ENCODE measurements at places on chromosomes 16 and 17.

DNA sequence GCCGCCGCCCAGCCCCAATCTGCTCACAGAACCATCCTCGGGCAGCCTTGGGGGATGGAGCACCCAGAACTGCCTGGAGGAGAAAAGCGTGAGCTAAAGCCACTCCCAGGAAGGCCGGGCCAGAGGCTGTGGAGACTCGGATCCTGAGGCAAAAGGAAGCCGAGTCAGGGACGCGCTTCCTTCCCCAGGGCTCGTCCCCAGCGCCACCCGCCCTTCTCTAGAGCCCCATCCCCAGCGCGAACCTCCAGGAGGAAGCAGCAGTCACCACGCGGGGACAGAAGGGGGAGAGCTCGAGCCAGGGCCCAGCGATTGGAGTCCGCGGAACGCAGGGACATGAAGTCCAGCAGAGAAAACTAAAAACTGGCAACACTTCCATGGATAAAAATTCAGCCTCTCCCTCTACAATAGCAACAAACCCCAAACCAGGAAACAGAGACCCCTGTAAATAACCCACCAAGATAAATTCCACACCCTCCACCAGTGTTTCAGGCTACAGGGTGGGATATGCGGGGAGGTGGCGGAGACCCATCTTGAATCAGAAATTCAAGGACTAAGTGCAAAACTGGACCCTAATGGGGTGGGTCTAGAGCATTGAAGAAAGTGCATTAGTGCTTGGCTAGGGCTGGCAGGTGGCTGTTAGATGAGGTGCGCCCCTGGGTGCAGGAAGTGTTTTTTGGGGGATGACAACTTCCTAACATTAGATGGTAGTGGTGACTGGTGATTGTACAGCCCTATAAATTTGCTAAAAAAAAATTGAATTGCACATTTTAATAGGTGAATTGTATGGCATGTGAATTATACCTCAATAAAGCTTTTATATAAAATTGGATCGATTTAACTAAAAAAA is 116.1 kb upstream of the METRNL start:
- DNase-seq, result no peak

DNA sequence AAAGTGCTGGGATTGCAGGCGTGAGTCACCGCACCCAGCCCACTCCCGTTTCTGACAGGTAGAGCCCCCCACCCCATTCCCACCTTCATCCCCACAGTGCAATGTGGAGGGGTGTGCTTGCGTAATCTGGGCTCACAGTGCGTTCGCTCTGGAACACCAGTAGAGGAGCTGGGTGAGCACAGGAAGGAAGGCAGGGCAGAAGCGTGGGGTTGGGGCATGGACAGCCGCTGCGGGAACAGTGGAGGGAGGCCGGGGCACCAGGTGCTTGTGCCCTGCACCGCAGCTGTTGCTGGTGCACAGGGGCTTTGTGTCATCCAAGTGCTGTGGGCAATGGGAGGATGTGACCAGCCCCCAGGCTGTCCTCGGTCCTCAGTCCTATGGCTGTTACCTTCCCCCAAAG is 24.7 kb downstream of the KDM8 start:
- DNase-seq, result no peak

- peak; percentile 89 for DNase-seq
Observed at GRCh38 chr17:41647940-41648410, 23.6 kb upstream of the KRT17 start.

DNA sequence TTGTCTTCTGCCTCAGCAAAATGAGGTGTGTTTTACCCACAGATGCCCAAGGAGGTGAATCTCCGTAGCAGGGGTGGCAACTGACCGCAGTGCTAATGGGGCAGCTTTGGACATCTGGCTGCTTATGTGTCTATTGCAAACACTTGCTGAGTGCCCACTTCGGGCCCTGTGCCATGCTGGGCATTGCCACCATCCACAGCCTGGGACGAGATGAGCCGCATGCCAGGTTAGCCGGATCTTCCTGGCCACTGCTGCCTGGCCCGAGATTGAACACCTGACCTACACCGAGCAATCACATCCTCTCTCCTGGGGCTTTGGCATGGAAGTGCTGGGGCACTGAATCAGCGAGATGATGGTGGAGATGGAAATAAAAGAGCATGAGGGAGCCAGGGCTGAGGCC is 238.7 kb downstream of the GSG1L start:
- DNase-seq, result no peak

DNA sequence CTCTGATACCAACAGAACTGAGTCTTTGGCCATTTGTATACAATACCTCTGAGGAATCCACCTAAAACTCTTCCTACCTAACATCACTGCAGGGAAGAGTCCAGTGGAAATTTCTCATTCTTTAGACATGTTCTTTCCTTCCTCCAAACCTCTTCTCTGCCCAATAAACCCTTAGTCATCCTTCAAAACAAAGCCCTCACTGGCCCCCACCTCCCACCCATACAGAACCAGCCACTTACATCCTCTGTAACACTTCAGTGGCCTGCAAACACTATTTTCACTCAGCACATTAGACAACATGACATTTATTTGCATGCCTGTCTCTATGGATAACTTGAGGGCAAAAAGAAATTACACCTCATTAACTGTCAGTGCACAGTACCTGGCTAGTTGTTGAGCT is 200.3 kb upstream of the NOG start:
- DNase-seq, result no peak

DNA sequence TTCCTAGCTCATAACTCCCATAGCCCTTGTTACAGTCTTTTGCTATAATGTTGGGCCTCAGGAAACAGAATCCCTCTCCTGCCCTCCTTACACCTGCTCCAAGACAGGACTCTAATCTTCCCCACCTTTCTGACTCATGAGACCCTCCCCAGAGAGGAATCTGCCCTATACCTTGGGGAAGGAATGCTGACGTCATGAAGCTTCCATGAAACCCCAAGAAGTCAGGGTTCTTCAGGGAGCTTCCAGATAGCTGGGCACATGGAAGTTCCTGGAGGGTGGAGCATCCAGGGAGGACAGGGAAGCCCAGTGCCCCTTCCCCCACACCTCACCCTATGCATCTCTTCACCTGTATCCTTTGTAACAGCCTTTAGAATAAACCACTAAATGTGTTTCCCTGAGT is 285.7 kb downstream of the SOX9 start:
- DNase-seq, result no peak

GRCh38 chr17:63171428-63172393 is 205.7 kb downstream of the TANC2 start:
- DNase-seq, result no peak

- DNase-seq, result no peak
Observed at GRCh38 chr16:87806261-87806640, 40.5 kb upstream of the KLHDC4 start.

DNA sequence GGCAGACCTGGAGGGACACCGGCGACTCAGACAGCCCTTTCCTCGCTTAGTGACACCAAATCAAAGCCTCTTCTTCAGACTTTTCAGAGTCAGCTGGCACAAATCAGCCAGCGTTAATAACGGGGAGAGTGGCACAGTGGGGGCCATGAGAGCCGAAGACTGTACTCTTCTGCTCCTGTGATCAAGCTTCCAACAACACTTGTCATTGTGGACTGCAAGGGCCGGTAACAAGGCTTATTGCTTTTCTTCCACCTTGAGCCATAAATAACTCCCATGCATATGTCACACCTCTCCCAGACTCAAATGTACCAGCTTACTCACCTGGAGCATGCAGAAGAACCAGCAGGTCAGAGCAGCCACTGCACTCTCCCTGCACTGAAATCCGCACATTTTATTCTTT is 12.8 kb downstream of the FLCN start:
- no peak for DNase-seq

GRCh38 chr17:81867991-81868673 is 3.0 kb downstream of the ARHGDIA start:
- DNase-seq, result no peak

DNA sequence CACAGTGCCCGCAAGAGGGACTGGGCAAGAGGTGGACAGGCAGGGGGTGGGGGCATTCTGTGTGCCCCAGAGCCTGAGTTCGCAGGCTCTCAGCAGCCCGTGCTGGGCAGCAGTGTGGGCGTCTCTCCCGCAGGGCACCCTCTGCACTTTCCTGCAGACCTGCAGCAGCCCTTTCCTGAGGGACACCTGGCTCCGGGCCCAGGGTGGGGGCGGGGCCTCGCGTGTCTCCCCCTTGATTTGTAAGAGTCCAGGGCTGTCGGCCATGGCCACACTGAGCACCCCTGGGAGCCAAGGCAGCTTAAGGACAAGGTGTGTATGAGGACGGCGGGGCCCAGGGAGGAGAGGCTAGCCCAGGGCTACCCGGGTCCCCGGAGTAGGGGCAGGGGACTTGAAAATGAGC is 33.4 kb upstream of the SLC38A10 start:
- DNase-seq, result no peak

DNA sequence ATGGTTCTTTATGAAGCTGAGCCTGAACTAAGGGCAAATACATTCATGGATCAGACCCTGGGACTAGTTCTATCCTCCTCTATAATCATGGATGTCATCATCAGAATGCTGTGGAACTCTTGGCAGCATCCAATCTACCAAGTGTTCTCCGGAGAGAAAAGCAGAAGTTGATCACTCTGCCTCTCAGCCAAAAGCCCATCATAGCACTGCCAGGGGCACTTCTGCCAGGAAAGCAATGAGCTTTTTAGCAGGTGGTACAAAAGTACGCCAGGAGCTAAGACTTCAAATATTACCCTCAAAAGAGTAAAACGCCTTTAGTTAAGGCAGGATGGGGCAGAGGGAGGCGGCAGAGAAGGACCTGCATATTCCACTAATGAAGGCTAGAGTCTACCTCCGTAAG is 279.0 kb downstream of the SLC39A11 start:
- no peak for DNase-seq

DNA sequence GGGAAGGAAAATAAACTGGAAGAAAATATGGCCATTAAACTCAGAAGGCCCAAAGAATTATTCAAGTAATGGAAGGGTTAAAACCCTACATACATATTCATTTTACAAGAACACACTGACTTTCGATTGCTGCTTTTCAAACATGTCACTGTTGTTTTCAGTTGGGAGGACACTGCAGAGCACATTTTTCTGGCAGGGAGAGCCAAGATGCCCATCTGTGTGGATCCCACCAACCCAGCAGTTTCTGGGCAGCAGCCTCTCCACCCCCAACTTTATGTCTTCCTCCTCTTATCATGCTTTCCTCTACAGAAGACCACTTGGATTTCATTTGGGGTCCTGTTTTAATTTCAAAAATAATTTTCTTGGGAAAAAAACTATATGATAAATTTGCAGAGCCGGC is 7.1 kb upstream of the CORO6 start:
- DNase-seq, result no peak

GRCh38 chr17:74282587-74283370 is 8.7 kb downstream of the DNAI2 start:
- DNase-seq, result no peak

GRCh38 chr16:30562021-30562420 is 3.8 kb upstream of the ZNF764 start:
- no peak for DNase-seq

DNA sequence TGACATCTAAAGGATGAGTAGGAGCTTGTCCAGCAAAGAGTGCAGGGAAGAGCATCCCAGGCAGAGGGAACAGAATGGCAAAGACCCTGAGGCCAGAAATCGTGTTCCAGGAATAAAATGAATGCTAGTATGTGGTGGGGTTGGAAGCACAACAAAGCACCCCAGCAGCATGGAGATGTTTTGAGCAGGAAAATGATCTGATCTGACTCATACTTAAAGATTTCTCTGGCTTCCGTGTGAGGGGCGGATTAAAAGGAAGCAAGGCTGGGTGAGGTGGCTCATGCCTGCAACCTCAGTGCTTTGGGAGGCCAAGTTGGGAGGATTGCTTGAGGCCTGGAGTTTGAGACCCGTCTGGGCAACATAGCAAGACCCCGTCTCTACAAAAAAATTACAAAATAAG is 2.3 kb downstream of the SLC5A11 start:
- DNase-seq, result no peak

DNA sequence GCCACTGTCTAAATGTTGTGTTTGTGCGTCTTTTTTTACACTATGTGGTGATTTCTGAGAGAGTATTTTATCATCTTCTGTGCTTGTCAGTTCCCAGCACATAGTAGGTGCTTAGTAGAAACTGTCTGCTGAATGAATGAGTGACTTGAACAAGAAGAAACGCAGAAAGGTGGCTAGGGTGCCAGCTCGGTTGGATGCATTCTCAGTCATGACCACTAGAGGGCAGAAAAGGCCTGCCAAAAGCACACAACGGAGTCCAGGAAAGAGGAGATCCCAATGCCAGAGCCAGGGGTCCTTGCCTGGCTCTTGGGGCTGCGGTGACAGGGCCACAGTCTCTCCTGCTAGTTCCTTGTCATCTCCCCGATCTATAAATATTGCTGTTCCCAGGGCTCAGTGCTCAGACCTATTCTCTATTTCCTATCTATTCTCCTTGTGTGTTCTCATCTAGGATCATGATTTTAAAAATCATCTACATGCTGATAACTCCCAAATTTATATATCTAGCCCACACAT is 57.3 kb upstream of the CCL1 start:
- peak; percentile 72 for DNase-seq

DNA sequence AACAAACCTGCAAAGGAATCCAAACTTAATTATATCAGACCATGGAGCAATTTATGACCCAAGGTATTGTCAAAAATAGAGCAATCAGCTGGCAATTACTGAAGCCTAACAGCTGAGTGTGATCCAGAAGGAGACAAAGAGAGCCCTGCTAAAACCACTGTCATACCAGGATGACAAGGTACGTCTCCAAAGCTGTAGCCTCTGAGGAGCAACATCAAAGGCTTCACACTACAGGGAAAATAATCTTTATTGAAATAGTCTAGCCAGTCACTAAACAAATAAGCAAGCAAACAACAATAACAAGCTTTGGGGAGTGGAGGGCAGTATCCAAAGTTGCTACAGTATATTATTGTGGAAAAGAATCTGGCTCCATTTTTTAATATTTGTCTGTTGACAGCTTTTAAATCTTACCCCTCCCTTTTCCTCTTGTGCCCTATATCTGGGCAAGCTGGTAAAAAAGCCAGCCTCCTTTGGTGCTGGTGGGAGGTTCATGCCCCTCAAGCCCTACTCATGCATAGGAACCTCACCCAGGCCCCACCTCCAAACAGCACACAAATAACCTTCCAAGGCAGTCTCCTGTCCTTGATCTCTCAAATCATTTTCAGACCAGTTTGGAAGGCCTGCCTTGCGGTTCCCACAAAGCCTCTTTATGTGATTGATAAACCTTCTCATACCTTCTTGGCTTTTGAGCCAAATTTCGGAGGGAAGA is 73.7 kb downstream of the ITFG1 start:
- DNase-seq, result no peak

GRCh38 chr16:74811911-74812310 is 37.3 kb upstream of the FA2H start:
- DNase-seq, result no peak

GRCh38 chr16:50372611-50373344 is 4.0 kb upstream of the BRD7 start:
- no peak for DNase-seq

DNA sequence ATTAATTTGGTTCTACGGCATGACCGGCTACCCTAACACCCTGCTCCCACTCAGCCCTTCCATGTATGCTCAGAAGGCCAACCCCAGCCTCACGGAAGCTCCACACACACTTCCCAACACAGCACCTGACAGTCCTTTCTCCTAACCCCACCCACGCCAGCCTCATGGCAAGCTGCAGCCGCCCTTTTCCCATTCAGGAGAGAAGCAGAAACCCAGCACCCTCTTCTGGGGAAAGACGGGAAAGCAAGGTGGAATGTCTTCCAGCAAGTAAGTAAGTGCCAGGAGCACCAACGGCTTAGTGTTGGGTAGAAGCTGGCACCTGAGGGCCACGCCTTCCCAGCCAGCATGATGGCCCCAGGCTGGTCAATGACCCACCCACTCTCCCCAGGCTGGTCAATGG is 32.1 kb downstream of the ABR start:
- DNase-seq, result no peak
